ENCODE measurements at places on chromosomes 13 and 19.

- no peak for DNase-seq
- H3K27ac ChIP-seq = peak overlapping the region; percentile 86
- H3K4me3 ChIP-seq = no peak overlapping the region
- H3K27me3 ChIP-seq = no peaks in the 10 kb centered on the region
- H3K4me1 ChIP-seq = peaks cover 23% of the 10 kb centered on the region
Observed at GRCh38 chr13:111270765-111271698, 49.4 kb upstream of the TEX29 start.

DNA sequence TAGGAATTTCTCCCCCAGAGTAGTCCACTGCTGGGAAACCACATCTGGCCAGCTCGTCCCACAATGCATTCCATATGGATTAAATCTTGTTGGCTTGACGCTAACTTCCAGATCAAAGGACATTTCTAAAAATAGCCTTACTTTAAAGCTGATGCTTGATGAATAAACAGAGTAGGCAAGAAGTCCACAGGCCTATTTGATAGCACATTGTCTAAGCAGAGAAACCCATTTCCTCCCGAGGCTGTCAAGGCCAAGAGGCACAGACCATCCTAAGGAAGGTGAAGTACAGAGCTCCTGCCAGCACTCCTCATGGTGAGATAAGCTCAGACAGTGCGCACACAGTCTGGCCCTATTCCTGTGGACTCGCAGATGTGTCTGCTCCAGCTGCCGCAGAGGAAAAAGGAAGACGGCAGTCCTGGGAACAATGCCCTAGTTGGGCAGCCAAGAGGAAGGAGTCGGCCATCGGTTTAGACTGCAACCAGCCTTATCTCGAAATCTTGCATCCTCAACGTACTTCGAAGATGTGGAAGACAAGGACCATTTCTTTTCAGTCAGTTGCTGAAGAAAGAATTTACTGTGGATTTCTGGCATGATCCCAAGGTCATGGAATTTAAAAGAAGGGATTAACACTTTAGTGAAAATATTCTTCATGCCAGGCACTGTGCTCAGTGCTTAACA, 156.8 kb downstream of the RGCC start:
- H3K27ac ChIP-seq = peak overlapping the region; percentile 66
- H3K36me3 ChIP-seq = peaks cover 15% of the 10 kb centered on the region

DNA sequence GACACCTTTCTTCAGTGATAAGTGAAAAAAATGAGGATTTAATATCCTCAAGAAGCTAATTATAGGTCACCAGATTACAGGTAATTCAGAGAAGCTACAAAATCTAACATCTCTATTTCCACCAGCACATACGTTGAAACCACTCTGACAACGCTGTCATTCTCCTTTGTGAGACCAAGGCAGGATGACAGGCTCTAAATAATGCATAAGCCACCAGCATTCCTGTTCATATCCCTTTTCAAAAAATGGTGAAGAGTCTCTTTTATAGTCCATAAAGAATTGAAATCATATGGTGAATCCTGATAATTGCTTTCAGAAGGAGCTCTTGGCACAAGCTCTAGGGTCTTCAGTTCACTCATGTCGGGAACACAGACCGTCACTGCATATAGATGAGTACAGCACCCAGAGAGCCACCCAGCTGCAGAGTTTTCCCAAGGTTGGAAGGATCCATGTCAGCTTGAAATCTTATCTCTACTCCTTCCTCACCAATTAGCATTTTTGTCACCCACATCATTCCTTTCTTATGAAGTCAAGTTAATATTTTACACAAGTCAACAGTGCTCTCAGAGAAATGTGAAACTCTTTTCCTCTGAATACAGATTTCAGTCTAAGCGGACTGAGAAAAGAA, 431.4 kb downstream of the TBC1D4 start:
- no peak overlapping the region for H3K4me3 ChIP-seq
- peaks cover 24% of the 10 kb centered on the region for H3K4me1 ChIP-seq
- H3K36me3 ChIP-seq = no peaks in the 10 kb centered on the region
- no peaks in the 10 kb centered on the region for H3K27me3 ChIP-seq
- DNase-seq = no peak

DNA sequence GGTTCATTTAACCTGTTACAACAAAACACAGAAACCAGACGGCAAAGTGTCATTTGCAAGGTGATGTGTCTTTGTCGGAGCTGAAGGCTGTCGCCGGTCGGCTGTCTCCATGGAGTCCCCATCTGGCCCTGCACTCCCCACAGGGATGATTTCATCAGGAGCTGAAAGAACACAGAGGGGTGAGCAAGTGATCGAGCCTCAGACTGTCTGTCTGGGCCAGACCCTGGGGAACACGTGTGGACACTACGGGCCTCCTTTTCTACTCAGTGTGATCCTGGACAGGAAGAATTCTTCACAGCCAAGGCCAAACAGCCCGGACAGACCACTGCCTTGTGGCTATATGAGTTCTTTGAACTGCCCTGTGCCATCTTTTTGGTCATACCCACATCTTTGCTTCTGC, 85.1 kb downstream of the RNASEH2B start:
- H3K27me3 ChIP-seq = no peaks in the 10 kb centered on the region
- H3K36me3 ChIP-seq = no peaks in the 10 kb centered on the region
- DNase-seq = no peak
- H3K27ac ChIP-seq = no peak overlapping the region
- H3K4me1 ChIP-seq = peaks cover 15% of the 10 kb centered on the region
- H3K4me3 ChIP-seq = no peak overlapping the region

DNA sequence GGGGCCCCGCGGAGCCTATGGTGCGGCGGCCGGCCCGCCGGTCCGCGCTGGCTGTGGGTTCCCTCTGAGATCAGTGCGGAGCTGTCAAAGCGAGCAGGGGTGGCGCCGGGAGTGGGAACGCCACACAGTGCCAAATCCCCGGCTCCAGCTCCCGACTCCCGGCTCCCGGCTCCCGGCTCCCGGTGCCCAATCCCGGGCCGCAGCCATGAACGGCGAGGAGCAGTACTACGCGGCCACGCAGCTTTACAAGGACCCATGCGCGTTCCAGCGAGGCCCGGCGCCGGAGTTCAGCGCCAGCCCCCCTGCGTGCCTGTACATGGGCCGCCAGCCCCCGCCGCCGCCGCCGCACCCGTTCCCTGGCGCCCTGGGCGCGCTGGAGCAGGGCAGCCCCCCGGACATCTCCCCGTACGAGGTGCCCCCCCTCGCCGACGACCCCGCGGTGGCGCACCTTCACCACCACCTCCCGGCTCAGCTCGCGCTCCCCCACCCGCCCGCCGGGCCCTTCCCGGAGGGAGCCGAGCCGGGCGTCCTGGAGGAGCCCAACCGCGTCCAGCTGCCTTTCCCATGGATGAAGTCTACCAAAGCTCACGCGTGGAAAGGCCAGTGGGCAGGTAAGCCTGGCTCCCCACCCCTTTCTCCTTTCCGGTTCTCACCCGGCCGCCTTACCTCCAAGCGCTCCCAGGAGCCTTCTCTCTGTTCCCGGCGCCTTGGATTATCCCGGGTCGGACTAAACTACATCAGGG, at the start of gene PDX1:
PDX1 (plus strand) TSS at position 67 of the 743 bp plus-strand sequence; CDS start at position 206, 139 bp downstream.
- peaks cover 13% of the 10 kb centered on the region for H3K4me1 ChIP-seq
- peak within 1 kb of the TSS; percentile 69 for H3K4me3 ChIP-seq
- peaks cover 4% of the 10 kb centered on the region for H3K36me3 ChIP-seq
- H3K27me3 ChIP-seq = peaks cover 73% of the 10 kb centered on the region
- H3K27ac ChIP-seq = no peak within 1 kb of the TSS
